ENCODE measurements at places on chromosomes 13 and 19. TPM values are rescaled to one million over a fixed set of nuclear protein-coding genes. Genes with fewer than 3 reads are reported as not detected.

The RFPL4AL1 gene
- total RNA-seq, result not detected

The ZSCAN4 gene
- not detected for total RNA-seq

The ZNF667 gene
- not detected for total RNA-seq

The ZNF569 gene
- 14.2 TPM for total RNA-seq

The AP1M2 gene
- 146 TPM for total RNA-seq

The GRK1 gene
- total RNA-seq, result 0.31 TPM

The ZNF726 gene
- total RNA-seq, result 0.11 TPM
